ENCODE measurements at places on chromosomes 12 and 14.

- no peak for DNase-seq
Measured at GRCh38 chr12:90695415-90695814, 259.6 kb downstream of the CCER1 start.

GRCh38 chr14:86420131-86420530, 890.2 kb downstream of the FLRT2 start:
- no peak for DNase-seq

DNA sequence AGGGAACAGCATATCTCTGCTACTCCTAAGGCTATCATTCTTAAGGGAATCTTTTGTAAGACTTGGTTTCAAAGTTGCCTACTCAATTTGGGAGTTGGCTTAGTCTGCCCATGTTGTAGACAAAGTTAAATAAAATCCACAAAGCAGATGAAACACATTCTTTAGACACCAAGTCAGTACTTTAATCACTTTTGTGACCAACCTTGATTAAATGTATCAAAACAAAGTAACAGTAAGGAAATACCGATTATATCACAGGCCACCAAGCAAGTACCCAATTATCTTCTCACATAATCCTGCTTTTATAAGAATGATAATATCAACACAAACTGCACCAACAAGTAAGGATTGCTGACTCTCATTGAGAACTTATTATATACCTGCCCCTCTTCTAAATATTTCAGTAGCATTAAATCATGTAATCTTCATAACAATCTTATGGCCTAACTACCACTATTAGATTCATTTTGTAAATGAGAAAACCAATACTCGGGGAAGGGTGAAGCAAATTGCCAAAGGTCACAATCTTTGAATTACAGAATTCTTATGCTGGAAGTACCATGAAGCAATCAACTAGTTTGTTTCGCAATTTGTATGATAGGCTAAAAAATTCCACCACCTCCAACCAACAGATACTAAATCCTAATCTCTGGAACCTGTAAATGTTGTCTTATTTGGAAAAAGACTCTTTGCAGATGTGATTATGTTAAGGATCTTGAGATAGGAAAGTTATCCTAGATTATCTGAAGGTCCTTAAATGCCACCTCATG, 12.6 kb upstream of the DIO2 start:
- no peak for DNase-seq

- no peak for DNase-seq
Measured at GRCh38 chr12:112677050-112677765, 114.3 kb upstream of the RPH3A start.

GRCh38 chr14:38770251-38770650, 332.8 kb downstream of the SEC23A start:
- DNase-seq, result no peak

DNA sequence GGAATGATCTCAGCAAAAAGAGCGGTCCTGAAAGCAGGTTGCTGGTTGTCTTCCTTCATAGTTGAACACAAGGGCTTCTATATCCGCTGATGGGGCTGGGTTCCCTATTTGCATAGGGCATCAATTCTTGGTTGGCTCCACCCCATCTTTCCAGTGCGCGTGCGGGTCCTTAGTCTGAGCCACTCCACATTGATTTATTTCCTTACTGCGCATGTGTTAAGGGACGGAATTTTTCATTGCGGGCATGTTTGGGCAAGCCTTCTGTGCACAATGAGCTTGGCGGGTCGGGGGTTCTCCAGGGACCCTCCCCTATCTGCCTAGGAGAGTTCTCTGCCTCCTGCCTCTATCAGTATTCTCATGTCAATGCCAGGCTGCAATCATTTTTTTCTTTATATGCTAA, 21.2 kb upstream of the DLGAP5 start:
- peak; percentile 35 for DNase-seq

DNA sequence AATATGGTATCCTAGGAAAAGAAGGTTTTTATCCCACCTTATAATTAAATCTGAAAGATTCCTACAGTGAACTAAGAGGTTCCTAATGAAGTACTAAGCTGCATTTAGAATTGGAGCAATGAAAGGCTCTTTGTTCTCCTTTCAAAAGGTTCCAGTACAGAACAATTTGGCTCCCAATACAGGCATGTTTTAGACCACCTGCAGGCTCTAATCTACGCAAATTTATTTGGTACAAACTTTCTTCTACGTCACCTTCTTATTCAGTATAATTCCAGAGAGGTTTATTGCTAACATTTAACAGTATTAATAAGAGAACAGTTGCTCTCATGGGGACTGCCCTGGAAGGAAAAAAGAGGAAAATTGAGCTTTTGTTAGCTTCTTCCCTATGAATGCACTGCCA, 37.6 kb upstream of the SLCO1C1 start:
- no peak for DNase-seq

Data from NCI-H146 (cell line).